ENCODE measurements at places on chromosomes 1 and 21.

DNA sequence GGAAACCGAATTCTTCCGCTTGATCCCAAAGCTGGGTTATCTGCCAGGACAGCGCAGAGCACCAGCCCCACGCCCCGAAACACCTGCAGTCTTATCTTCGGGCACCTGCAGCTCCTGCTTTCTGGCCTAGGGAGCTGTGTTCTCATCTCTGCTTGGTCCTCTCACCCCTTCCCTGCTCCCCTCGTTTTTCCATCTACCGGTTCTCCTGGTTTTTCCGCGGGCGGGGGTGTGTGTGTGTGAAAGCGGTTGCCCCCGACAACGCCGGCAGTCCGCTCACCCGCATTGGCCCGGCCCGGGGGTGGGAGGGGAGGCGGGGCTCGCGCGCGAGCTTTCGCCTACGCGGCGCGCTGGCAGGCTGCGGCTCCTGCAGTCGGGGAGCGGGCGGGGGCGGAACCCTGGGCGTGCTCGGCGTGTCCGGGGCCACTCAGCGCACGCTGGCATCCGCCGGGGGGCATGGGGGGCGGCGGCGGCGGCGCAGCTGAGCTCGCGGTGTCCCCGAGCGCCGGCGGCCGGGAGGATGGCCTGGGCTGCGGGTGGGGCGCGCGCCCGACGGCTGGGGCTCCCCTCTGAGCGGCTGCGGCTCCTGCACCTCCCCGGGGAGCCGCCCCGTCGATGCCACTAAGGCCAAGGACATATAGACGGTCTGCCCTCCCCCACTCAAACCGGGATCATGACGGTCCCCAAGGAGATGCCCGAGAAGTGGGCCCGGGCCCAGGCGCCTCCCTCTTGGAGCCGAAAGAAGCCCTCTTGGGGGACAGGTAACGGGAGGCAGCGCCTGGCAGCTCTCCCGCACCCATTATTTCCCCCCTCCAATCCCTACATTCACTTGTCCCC is 3.2 kb downstream of the ATP8B2 start:
- DNase-seq = peak; percentile 91

- DNase-seq = no peak
These were observed 5.3 kb downstream of the TIE1 start for GRCh38 chr1:43305926-43306687.

- peak; percentile 40 for DNase-seq
These were observed 7.6 kb upstream of the ZNF326 start for GRCh38 chr1:89987159-89987819.

DNA sequence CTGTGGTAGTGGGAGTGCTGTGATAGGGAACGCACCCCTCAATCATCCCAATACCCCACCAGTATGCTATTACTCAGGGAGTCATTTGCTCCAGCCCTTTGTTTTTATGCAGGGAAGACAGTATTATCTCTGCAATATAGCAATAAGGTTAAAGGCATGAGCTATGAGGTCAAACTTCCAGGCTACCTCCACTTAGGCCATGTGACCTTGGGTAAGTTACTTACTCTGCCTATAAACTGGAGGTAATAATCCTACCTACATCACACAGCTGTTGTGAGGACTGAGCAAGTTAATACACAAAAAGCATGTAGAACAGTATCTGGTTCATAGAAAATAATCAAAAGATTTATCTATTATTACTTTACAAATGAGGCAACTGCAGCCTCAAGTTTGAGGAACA is 30.1 kb downstream of the MEF2D start:
- no peak for DNase-seq

DNA sequence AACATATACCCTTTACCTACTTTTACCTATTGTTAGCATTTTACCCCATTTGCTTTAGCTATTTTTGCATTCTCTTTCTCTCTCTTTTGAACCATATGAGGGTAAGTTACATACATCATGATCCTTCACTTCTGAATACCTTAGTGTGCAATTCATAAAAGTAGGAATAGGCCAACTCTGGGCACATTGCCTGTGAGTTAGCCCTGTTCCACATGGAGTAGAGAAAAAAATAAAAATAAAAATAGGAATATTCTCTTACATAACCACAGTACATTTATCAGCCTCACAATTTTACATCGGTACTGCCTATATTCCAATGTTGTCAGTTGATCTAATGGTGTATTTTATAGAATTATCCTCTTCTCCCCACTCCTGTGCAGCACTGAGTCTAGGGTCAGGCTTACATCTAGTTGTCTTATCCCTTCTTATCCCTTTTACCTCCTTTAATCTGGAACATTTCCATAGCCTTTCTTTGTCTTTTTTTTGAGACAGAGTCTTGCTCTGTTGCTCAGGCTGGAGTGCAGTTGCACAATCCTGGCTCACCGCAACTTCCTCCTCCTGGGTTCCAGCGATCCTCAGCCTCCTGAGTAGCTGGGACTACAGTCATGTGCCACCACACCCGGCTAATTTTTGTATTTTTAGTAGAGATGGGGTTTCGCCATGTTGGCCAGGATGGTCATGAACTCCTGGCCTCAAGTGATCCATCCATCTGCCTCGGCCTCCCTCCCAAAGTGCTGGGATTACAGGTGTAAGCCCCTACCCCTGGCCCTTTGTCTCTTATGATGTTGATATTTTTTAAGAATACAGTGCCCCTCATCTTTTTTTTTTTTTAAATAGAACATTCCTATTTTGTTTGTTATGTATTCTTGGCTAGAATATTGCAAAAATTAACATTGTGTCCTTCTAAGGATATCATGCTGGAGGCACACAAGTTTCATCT is 11.1 kb upstream of the SLC30A1 start:
- no peak for DNase-seq

DNA sequence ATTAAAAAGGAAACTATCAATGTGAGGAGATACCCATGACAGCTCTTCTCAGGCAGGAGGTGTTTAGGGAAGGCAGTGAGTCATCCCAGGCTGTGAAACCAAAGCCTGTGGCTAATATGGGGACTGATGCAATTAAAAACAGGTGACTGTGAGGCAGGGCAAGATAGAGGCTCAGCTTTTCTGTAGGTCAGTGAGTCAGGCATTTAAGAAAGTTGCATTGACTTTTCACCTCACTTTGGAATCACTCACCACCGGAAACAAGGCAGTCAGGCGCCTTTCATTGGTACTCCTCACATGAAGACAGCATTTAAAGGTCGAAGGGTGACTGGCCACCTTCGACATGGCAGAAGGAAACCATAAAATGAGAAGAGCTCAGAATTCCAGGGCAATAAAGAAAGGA is 54.5 kb downstream of the PAPPA2 start:
- no peak for DNase-seq

- peak; percentile 14 for DNase-seq
These were observed 31.1 kb downstream of the EDARADD start for GRCh38 chr1:236425031-236425663.

DNA sequence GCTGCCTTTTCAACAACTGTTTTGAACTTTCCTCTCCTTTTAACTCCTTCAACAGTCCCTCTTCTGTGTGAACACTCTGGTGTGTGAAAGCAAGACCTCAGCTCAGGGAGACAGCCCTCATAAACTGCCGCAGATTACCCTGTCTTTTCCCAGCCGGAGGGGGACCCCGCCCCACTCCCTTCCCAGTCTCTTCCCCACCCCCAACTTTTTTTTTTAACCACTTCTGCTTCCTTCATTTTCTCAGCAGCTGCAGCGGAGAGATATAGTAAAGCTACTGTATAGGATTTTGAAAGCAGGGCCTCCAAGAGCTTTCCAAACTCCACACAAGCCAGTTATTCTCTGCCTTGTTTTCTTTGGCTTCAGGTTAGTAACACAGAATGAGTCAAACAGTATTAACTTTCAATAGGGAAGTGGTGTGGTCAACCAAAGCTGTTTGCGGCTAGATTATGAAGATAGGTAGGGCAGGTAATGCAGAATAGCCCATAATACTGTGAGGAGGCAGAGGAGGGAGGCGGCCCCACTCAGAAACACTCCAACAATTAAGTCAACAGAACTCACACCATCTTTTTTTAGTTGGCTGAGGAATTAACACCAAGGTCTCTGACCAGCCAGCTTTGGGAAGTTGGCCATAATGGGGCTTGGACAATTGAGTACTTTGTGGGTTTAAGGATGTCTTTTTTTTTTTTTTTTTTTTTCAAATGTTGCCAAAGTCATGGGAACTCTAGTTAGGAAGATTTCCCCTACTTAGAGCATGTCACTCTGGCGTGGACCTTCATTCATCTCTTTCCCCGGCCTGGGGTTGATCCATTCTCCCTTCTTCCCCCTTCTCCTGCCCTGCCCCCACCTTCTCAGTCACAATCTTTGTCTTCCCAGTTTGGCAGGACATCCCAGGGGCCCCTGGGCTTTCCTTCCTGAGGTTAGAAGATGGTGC is 177.0 kb downstream of the CLIC6 start:
- DNase-seq = no peak

DNA sequence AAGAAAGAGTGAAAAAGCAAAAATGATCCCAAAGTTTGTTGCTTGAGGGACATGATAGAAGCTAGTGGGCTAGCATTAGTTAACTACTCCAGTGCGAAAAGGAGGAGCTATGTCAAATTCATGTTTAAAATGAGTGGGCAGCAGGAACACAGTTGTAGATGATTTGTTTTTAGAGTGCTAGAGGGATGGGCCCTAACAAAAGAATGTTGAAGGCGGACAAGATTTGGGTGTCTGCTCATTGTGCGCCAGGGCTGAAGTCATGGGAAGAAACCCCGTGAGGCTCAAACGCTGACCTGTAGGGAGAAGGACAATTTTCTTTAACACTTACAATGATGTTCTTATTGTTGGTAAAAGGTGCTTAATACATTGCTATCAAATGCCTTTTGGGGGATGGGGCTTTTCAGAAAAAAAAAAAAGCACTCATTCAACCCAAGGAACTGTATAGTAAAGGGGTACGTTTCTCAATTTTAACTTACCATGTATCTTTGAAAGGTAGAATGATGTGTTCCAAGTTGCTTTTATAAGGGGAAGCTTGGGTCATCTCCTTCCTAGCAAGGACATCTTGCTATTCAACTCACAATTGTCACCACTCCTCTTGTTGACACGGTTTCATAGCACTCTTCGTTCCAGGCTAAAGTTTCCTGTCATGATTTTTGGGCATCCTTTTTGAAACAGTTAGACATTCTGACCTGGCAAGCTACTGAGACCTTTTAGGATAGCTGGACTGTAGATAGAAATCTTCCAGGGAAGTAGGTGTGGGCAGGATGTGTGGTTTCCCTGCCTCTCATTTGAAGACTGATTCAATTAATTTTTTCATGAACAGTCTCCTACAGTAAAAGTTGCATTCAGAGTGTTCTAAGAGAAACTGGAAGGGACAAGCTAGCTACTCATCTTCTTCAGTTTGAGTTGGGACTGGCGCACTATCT is 53.0 kb upstream of the CNN3 start:
- DNase-seq = no peak

DNA sequence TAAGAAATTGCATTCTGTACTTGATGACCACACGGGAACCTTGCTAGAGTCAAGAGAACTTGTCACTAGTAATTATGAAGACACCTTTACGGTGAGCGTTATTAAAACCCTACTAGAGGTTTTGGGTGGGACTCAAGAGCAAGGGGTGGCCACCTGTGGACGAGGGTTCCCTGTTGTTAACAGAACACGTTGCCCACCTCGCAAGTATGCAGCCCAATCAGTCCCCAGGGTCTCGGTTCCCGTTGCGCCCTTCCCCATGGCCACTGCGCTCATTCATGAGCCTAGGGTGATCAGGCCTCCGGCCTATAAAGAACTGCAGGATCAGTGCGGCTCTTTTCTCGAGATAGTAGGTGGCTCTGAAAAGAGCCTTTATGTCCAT is 30.2 kb upstream of the RNF187 start:
- DNase-seq = no peak

DNA sequence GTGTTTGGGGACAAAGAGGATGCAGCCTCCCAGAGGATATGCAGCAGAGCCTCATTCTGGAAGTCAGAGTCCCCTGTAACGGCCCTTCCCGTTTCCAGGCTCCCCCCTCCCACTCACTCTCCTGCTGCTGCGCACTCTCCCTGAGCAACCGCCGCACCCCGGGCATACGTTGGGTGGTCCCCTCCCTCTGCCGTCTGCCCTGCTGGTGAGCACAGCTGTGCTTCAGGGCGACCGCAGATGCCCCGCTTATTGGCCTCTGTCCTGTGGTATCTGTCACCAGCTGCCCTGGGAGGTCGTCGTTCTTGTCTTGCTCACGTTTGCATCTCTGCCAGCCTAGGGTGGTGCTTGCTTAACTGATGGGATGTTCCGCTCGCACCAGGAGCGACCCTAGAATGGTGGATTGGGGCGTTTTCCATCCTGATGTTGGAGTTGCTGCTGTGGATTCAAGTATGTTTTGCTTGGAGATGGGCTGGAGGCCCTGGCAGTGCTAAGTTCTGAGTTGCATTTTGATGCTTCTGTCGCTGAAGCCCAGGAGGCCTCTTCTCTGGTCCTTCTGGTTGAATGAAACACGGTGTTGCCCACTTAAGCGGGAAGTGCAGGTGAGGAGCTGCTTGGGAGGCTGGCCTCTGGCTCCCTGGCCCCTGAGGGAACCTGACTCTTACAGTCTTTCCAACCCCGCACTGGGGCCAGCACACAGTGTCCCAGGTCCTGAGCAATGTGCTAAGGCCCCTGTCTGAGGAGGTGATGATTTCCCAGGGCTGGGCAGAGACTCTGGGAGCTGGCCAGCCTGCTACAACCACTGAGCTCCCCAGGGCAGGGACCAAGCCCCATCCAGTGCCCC is 3.2 kb downstream of the TMEM201 start:
- DNase-seq = no peak

- no peak for DNase-seq
These were observed 6.0 kb upstream of the BCAS2 start for GRCh38 chr1:114587203-114587991.

DNA sequence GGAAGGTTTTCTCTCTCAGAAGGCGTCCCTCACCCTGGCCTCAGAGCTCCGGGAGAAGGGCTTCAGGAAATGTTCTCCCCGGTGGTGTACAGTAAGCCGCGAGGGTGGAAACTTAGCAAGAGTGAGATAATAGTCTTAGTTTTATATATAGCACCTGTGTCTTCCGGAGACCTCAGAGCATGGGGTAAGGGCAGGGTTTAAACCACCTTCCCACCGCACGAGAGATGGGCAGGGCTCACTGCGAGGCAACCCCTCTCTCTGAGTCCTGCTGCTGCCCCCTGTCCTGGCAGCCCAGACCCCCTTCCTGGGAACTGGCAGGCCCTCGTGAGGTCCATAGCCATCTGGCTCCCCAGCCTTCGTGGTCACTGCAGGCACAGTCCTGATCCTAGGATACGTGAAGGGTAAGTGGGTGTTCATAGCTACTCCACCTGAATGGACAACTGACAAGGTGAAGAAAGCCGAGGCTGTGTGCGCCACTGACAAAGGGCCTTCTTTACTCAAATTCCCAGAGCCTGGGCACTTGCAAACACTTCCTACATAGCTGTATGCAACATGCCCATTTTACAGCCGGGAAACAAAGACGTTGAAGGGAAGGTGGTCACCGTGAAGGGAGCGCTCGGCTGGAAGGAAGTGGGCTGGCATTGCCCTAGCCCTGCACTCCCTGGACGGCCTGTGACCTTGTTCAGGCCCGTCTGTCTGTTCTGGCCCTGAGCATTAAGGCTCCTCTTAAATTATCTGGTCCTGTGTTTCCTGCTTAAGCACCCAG is 26.9 kb downstream of the ITPKB start:
- peak; percentile 53 for DNase-seq

GRCh38 chr1:145936247-145936646 is 9.0 kb upstream of the RBM8A start:
- DNase-seq = no peak

- no peak for DNase-seq
These were observed 9.2 kb downstream of the B3GALNT2 start for GRCh38 chr1:235495030-235495429.
